T-helper 2 cell (primary cell): ENCODE measurements at places on chromosomes 1 and 21.

DNA sequence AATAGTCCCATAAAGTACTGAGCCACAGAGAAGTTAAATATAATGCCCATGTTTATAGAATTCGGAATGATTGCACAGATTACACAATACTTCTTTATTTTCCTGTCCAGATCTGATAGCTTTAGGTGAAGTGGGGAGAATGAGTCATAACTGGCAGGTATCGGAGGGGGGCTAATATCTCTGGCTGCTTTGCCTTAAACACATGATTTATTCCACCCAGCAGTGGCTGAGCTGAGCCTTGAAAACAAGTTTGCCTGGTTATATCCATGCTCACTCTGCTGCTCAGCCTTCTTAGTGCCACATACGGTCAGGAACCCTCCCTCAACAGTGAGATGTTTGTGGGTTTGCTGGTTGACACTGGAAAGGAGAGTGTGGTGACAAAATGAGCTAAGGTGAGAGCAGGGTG lies 119.7 kb upstream of the ZNF648 start:
- DNase-seq, result no peak

DNA sequence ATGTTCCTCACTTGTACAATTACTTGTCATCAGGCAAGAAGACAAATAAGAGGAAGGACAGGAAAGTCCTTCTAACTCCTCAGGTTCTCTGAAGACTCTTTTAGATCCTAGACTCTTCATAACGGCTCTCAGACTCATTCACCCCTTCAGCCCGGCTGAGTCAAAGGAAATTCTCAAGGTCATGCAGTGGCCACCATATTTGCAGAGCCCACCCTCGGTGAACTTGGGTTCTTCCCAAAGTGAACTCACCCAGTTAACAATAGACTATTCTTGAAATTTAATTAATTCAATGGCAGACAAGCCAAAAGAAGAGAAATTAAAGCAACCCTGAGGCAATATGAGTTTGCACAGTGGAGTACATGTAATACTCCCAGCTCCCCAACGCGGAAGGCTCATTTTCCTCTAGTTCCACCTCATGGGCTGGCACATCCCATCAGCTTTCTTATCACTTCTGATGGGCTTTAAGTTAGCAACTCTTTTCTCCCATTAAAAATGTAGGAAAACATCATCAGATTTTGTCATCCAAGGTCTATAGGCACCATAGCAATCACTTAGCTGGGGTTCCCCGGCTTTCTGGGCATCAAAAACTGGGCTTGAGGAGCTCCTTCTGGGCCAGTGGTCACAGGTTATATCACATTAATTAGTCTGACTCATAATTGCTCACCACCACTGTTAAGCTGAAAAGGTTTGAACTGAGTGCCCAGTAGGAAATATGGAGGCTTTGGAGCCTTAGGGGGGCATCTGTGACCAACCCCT lies 27.8 kb upstream of the TIAM1 start:
- DNase-seq, result no peak

GRCh38 chr21:14382486-14382834 lies 486 bp downstream of the HSPA13 start:
- peak; percentile 17 for DNase-seq

DNA sequence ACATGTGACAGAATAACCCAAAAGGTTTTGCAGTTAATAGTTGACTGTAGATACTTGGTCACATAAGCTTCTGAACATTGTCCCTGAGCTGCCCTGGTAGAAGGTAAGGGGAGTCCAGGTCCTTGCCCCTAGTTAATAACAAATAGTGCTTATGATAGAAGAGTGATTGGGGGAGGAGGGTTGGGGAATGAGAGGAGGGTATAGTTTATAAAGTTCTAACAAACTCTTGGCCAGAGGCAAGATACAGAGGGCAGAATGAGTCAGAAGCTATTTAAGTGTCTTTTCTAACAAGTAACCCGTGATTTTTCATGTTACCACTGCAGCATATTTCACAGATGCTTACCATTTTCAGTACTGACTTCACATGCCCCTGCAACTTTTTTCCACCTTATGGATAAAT lies 26.7 kb upstream of the MYOCOS start:
- no peak for DNase-seq

- no peak for DNase-seq
These were observed 204.7 kb upstream of the RGS18 start for GRCh38 chr1:191953526-191953925.

- DNase-seq, result no peak
These were observed 573 bp downstream of the PSMG1 start for GRCh38 chr21:39182484-39183271.

GRCh38 chr1:226820941-226821718 lies 49.3 kb upstream of the PSEN2 start:
- no peak for DNase-seq

- no peak for DNase-seq
These were observed 39.7 kb downstream of the PROX1 start for GRCh38 chr1:214027498-214027897.

DNA sequence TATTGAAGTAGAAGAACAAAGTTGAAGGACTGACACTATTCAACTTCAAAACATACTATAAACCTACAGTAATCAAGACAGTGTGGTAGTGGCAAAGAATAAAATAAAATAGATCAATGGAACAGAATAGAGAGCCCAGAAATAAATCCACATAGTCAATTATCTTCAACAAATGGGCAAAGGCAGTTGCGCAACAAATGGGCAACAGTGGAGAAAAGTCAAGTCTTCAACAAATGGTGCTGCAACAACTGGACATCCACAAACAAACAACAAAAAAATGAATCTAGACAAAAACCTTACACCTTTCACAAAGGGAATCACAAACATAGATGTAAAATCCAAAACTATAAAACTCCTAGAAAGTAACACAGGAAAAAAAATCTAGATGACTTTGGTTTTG lies 38.4 kb downstream of the MIXL1 start:
- no peak for DNase-seq

GRCh38 chr1:66350001-66350547 lies 183.9 kb upstream of the SGIP1 start:
- peak; percentile 44 for DNase-seq

DNA sequence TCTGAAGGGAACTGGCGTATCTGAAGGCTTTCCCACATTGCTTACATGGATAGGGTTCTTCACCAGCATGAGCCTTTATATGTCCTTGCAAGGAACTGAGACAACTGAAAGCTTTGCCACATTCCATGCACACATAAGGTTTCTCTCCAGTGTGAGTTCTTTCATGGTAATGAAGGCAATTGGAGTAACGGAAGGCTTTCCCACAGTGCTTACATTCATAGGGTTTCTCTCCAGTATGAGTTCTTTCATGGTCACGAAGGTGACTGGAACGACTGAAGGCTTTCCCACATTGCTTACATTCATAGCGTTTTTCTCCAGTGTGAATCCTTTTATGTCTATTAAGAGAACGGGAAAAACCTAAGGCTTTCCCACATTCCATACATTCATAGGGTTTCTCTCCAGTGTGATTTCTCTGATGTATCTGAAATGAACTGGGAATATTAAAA lies 15.0 kb downstream of the ZNF124 start:
- DNase-seq, result no peak

DNA sequence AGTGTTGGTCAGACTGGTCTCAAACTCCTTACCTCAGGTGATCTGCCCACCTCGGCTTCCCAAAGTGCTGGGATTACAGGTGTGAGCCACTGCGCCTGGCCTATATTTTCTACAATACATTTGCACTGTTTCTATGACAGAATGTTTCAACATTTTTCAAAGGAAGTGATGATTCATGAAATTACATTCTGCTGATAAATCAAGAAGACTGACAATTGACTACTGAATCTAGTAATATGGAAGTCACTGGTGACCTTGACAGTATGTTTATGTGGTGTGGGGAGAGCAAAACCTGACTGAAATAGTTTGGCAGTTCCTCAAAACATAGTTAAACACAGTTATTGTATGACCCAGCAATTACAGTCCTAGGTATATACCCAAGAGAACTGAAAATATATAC lies 18.1 kb downstream of the LRIF1 start:
- DNase-seq, result no peak

GRCh38 chr1:48560577-48560976 lies 88.6 kb upstream of the SPATA6 start:
- DNase-seq, result no peak

DNA sequence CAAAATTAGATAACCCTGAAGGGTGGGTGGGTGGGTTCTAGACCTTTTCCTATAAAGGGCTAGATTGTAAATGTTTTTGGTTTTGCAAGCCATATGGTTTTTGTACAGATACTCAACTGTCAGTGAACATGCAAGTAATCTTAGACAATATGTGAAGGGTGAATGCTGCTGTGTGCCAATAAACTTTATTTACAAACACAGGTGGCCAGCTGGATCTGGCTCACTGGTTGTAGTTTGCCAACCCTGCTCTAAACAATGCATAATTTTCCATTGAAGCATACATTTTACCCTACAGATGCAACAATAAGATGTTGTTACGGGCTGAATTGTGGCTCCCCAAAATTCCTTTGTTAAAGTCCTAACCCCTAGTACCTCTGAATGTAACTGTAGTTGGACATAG lies 18.6 kb upstream of the TARBP1 start:
- no peak for DNase-seq

DNA sequence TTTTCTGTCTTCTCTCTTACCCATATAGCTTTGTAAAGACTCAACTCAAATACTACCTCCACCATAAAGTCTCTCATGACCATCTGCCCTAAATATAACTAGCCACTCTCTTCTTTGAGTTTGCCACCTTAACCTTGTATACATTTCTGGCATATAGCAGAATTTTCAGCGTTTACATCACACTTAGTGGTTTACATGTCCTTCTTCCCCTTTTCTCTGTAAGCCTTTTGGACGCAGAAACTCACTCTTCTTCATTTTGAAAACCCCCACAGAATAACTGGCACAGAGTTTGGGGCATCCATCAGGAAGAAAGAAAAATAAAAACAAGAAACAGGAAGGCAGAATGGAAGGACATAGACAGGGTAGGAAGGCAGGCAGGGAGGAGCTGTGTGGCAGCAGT lies 131.8 kb upstream of the DUSP10 start:
- DNase-seq, result no peak

GRCh38 chr21:35925497-35925896 lies 134.8 kb downstream of the SETD4 start:
- no peak for DNase-seq

GRCh38 chr21:46550116-46550941 lies 54.6 kb downstream of the S100B start:
- no peak for DNase-seq

DNA sequence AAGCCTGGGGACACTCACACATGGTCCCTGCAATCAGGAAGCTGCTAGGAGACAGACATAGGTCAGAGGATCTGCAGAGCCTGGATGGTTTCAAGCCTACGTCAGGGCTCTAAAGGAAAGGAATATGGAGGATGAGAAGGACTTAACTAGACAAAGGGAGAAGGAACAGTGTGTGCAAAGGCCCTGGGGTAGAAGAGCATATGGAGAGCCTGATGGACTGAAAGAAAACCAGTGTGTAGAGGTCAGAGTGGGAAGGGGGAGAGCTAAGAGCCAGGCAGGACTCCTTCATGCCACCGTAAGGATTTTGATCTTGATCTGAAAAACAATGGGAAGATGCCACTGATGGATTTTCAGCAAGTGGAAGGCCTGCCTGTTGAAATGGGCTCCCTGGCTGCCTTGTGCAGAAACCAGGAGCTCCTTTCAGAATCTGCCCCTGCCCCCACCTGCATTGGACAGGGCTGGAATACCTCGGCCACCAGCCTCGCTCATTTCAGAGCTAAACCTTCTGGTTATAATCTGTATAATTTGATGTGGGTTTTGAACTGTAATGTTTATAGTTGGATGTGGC lies 8.6 kb downstream of the FHAD1 start:
- no peak for DNase-seq

- DNase-seq, result peak; percentile 15
These were observed 1.8 kb downstream of the NCMAP start for GRCh38 chr1:24557711-24558131.

- DNase-seq, result no peak
These were observed 598.4 kb downstream of the ADGRL2 start for GRCh38 chr1:82399093-82399492.

DNA sequence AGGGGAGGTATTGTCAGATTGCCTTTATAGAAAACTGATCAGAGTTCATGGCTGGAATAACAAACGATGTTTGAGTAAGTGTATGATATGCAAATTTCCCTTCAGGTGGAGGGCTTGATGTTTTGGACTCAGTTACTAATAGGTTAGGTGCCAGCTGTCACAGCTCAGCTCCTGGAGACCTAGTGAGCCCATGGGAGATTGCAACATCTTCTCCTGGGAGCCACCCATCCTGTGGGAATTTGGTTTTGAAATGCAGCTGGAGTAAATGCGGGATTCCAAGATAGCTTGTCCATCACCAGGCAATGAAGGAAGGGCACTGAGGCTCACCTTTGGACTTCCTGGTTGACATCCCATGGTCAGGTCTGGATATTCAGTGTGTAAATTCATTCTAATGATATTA lies 211.4 kb upstream of the NRIP1 start:
- DNase-seq, result no peak

- no peak for DNase-seq
These were observed 49.9 kb downstream of the TRPM2 start for GRCh38 chr21:44403106-44404020.

DNA sequence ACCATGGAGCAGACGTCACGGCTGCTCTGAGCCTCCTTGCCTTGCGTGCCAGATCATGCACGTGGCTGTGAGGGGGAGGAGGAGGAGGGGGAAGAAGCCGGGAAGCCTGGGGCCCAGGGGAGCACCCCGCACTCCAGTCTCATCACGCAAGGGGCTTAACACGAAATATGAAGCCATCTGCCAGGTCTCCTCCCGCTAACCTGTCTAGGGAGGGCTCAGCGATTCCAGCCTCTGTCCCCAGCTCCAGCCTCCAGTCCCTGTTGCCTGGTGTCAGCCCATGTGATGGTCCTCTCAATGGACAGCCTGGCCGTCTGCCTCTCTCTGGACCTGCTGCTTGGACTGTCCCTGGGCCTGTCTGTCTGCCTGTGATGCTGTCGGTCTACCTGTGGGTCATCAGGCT lies 22.5 kb upstream of the C1QA start:
- DNase-seq, result no peak

GRCh38 chr1:91948501-91949355 lies 473 bp upstream of the BRDT start:
- DNase-seq, result peak; percentile 95

DNA sequence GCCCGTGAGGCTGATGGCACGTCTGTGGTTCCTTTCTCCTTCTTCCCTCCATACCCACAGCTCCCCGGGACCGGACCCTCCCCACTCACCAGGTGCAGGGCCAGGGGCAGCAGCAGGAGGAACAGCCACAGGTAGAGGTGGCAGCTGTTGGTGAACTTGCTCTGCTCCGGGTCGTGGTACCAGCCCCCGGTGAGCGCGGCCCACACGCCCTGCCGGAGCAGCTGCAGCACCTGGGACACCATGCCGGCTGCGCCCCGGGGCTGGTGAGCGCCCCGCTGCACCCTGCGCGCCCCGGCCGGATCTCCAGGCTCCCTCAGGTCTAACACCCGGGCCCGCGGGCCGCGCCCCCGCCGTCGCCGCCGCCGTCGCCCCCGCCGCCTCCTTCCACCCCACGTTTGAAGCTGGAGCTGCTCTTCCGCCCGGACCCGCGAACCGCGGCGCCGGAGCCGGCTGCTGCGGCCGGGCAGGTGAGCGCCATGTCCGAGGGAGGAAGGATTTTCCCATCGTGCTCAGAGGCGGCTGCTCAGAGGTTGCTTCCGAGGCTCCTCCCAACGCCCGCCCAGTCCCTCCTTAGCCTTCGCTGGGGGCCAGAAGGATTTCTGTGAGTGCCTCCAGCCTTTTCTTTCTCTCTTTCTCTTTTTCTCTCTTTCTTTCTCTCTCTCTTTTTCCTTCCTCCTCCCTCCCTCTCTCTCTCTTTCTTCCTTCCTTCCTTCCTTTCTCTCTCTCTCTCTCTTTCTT lies at the start of gene PCNX2:
PCNX2 (minus strand) TSS at position 489 of the 738 bp plus-strand sequence; CDS start at position 242, 247 bp downstream.
- peak; percentile 69 for DNase-seq
